Endothelial cell of umbilical vein (primary cell): ENCODE measurements at places on chromosomes 6 and 20. TPM values are rescaled to one million over a fixed set of nuclear protein-coding genes. Genes with fewer than 3 reads are reported as not detected.

GRCh38 chr6:54244430-54244829, 63.8 kb upstream of the TINAG start:
- DNase-seq = peak; percentile 59

DNA sequence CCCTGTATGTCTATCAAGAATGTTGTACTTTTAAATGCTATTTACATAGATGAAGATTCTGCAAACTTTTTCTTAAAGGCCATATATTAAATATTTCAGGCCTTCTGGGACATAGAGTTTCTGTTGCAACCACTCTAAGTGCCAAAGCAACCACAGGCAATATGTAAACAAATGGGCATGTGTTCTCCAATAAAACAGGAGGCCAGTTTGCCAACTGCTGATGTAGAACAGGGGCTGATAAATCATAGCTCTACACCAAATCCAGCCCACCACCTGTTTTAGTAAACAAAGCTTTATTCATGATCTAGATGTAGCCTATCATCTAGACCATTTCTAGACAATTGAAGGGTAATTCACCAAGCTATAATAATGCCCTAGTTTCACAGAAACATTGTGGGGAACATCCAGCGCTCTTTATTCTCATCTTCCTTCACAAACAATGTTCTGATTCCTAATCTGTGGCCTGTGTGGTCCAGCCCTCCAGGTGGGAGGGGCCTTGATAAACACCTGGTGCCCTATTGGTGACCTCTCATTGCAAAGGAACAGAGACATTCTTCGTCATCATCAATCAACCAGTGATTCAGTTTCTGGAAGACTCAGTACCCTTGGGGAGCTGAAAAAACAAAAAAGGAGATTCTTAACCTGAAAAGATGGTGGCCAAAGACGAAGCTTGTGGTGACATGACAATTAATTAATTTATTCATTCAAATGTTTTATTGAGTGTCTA, 80.2 kb downstream of the PREP start:
- no peak for DNase-seq

GRCh38 chr6:80488190-80488589, 381.7 kb downstream of the BCKDHB start:
- DNase-seq = no peak

- no peak for DNase-seq
Observed at GRCh38 chr20:14778875-14779274, 441.5 kb upstream of the FLRT3 start.

DNA sequence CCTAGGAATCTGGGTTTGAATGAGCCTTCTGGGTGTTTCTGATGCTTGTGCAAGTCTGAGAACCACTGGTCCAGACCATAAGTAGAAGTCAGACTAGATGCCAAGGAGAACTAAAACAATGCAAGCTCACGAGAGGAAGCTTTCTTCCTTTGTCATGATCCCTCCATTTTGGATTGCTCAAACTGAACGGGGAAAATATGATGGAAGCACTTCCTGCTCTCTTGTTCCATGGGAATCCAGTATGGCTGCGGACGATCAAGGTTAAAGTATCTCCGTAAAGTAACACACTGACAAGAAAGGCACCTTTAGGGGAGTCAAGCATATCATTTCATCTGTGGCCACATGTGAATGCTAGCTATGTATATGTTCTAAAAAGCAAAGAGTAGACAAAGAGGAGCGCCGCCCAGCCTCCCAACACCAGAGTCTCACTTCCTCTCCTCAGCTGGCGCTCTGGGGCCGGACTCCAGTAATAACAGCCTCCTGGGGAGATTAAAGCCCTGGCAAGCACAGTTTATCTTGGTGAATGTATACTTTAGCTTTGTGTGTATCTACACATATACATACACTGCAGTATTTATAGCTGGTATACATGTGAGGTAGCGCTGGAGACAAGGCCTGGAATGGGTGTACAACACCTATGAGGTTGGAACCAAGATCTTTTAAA, 88.1 kb downstream of the FOXC1 start:
- DNase-seq = no peak

DNA sequence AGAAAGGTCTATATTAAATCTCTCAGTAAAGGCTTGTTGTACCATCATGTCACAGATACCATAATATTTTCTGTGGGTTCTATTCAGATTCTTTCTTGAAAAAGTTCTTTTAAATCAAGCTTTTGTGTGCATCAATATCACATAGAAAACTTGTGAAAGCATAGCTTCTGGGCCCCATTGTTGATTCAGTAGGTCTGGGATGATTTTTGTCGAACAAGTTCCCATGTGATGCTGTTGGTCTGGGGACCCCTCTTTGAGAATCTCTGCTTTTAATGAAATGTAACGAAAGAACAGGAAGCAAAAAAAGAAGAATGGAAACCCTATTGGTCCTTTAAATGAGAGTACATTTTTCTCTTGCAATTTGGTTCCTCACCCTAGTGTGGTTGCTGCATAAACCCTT, 597.7 kb upstream of the CITED2 start:
- DNase-seq = no peak

DNA sequence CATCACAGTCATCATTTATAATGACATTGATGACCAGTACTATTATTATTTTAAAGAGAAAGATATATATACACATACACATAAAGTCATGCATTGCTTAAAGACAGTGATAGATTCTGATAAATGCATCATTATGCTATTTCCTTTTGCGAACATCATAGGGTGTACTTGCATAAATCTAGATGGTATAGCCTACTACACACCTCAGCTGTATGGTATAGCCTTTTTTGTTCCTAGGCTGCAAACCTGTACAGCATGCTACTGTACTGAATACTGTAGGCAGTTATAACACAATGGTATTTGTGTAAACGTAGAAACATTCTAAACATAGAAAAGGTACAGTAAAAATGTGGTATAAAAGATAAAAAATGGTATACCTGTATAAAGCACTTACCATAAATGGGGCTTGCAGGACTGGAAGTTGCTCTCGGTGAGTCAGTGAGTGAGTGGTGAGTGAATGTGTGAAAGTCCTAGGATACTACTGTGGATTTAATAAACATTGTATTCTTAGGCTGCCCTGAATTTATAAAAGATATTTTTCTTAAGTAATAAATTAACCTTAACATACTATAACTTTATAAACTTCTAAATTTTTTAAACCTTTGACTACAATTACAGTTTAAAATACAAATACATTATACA, 23.9 kb downstream of the QKI start:
- DNase-seq = no peak

DNA sequence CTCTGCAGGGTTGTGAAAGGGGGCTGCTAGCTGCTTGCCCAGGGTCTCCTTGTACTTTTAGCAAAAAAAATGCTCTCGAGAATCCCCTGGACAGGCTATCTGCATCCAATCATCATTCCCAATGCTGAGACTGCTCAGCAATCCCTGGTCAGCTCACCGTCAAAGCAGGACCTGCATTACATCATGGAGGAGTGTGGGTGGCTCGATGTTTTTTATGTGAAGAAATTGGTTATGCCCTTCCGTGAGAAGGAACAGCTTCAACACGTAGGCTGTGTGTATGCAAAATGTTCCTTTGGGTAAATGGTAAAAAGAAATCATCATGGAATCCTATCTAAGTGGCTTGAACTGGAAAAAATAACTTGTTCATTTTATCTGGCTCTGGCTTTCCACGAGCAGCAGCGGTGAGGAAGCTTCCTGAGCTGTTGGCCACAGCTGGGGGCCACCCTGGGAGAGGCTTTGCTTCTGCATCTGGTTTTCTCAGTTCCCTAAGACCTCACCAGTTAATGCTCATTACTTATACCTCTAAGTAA, 111.4 kb downstream of the FYN start:
- no peak for DNase-seq

GRCh38 chr20:57708694-57709673, 831 bp downstream of the PMEPA1 start:
- DNase-seq = peak; percentile 38

- no peak for DNase-seq
Observed at GRCh38 chr20:53328961-53329360, 264.7 kb downstream of the ZNF217 start.

- no peak for DNase-seq
Observed at GRCh38 chr6:116535109-116535508, 10.4 kb downstream of the TRAPPC3L start.

GRCh38 chr20:9635750-9636149, 121.4 kb downstream of the LAMP5 start:
- no peak for DNase-seq

GRCh38 chr20:43721429-43722152, 5.2 kb downstream of the GTSF1L start:
- no peak for DNase-seq

DNA sequence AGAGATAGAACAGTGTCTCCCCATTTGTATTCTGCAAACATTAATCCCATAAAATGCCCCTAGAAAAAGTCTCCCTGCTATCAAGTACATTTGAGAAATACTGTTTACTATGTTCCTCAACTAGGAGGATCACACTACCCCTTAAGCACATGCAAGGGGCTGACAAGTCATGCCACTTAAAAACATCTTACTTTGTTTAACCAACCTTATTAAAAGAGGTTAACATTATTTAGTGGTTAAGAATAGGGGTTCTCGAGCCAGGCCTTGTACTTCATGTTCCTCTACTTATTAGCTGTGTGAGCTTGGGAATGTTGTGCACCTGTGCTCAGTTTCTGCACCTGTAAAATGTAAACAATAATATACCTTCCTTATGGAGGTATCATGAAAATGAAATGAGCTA, 113.7 kb downstream of the UBE3D start:
- no peak for DNase-seq

GRCh38 chr6:161890133-161890831, 616.4 kb upstream of the AGPAT4 start:
- DNase-seq = no peak

GRCh38 chr20:13786143-13786828, 1.5 kb downstream of the NDUFAF5 start:
- no peak for DNase-seq

DNA sequence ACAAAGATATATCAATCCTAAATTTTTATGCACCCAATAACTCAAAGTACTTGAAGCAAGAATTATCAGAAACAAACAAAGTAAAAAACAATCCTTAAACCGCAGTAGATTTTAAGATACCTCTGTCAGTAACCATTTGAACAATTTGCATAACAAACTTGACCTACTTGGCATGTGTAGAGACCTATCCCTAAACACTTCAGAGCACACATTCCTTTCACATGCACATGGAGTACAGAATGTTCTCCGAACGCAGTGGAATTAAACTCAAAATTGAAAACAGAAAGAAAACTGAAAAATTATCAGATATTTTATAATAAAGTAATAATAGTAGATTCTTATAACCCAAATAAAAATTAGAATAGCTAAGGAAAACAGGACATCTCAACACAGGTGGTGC, 162.6 kb upstream of the THBS2 start:
- DNase-seq = no peak

GRCh38 chr20:51945881-51946280, 143.6 kb upstream of the SALL4 start:
- DNase-seq = no peak

- no peak for DNase-seq
Observed at GRCh38 chr20:63568170-63568981, 5.7 kb downstream of the HELZ2 start.

DNA sequence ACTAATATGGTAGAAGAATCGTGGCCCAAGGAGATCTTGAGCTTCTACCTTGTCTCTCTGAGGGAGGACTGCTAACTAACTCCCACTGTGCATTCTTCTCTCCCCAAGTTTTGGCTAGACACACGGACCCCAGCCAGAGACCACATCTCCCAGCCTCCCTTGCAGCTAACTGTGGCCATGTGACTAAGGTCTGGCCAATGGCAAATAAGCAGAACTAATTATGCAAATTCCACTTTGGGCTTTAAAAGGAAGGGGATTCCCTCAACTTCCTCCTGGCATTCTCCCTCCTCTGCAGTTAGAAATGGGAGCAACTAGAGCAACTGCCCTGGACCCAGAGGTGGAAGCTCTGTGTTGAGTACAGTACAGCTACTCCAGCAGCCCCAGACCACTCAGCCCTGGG, 15.4 kb downstream of the BPIFA2 start:
- DNase-seq = no peak

- no peak for DNase-seq
Observed at GRCh38 chr20:51432251-51432784, 110.2 kb downstream of the NFATC2 start.

GRCh38 chr6:150857945-150858308, 7.6 kb upstream of the MTHFD1L start:
- DNase-seq = no peak

DNA sequence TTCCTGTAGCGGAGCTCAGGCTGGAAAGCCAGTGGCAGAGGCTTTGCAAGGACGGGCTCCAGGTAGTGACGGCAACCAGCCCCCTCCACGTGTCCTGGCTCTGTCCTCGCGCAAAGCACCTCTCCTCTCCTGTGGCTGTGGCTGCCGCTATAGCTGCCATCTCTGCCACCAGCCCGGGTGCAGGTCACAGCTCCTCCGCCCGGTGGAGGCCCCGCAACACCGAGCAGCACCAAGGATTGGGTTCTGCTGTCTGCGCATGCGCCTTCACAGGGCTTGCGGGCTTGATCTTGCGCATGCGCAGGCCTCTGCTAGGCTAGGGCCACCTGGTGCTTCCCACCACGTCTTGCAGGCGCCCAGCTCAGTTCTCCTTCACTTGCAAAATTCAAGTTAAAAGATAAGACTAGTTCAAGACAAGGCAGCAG, 625.4 kb downstream of the QKI start:
- DNase-seq = peak; percentile 58

DNA sequence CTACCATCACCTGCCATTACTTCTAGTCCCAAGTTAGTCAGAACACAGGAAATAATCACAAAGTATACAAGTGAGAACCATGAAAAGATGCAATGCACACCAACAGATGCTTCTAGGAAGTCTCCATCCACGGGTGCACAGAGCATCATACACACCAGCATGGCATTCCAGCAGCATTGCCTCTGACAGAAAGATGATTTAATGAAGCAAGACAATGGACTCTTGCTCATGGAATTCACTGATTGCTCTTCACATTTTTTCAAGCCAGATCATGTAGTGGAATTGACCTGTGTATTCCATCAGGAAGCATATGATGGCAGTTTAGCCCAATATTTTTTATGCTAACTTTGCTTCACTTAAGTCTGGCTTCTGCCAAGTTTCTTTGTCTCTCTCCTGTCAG, 406.3 kb upstream of the RGS17 start:
- no peak for DNase-seq

GRCh38 chr20:40006168-40006860, 682.7 kb downstream of the MAFB start:
- no peak for DNase-seq

- no peak for DNase-seq
Observed at GRCh38 chr20:57062696-57063270, 203.7 kb downstream of the BMP7 start.

GRCh38 chr20:41436679-41437078, 70.1 kb upstream of the EMILIN3 start:
- DNase-seq = no peak

GRCh38 chr6:40925341-40925740, 113.7 kb downstream of the UNC5CL start:
- no peak for DNase-seq

The ZC2HC1B gene
- not detected in 2 replicates for polyA plus RNA-seq

The HEY2 gene
- polyA plus RNA-seq = 0.03 and 0.07 TPM in 2 replicates

The NPBWR2 gene
- polyA plus RNA-seq = not detected in 2 replicates

The HLA-DRB5 gene
- not detected in 2 replicates for polyA plus RNA-seq

The PGC gene
- not detected in 2 replicates for polyA plus RNA-seq

The GTSF1L gene
- not detected in 2 replicates for polyA plus RNA-seq

The NKAIN2 gene
- 0.03 and 0.08 TPM in 2 replicates for polyA plus RNA-seq

The TSHZ2 gene
- not detected in 2 replicates for polyA plus RNA-seq

The OVOL2 gene
- not detected in 2 replicates for polyA plus RNA-seq

The SNAI1 gene
- polyA plus RNA-seq = 10.8 and 11.5 TPM in 2 replicates

The MEP1A gene
- polyA plus RNA-seq = not detected in 2 replicates

The FAM217A gene
- not detected in 2 replicates for polyA plus RNA-seq
